NCI-H1694 (cell line): ENCODE measurements at places on chromosomes 4 and X.

DNA sequence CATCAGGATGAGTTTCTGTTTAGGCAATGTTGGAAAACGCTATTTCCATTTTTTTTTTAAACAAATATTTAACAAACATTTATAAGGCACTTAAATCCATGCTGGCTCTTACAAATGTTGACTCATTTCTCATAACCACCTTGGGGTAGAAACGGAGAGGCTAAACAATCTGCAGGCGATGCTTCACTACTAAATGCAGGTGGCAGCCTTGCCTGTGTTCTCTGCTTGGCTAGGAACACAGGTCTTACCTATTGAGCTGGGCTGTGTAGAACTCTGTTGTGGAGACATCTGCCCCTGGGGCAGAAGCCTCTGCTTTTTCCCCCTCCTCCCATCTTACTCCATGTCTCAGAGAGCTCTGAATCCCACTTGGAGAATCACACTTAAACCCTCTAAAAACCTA is 1.4 kb upstream of the CXCL1 start:
- no peak for DNase-seq

DNA sequence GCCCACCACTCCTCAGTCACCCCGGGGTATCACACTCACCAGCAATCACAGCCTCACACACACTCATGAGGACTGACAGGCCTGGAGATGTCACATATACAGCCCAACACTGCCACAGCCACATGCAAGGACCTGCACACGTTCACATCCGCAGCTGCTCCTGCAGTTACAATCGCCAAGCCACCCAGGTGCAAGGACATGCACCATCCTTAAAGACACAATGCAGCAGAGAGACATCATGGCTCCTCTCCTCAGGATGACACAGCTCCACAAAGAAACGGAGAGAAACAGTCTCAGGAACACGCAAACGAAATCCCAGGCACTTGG is 1.1 kb downstream of the PCSK1N start:
- DNase-seq, result no peak

GRCh38 chr4:85747882-85748491 is 273.0 kb downstream of the ARHGAP24 start:
- DNase-seq, result peak; percentile 67

DNA sequence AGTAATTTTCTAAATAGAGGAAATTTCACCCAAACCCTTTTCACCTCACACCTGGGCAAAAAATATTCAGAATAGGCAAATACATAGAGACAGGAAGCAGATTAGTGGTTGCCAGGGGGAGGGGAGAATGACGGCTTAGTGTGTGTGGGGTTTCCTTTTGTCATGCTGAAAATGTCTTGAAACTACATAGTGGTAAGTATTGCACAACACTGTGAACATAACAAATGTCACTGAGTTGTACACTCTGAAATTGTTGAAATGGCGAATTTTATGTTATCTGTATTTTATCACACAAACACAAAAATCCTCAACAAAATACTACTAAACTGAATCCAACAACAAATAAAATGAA is 60.7 kb upstream of the PLAC1 start:
- no peak for DNase-seq

- no peak for DNase-seq
Observed at GRCh38 chr4:143406523-143406922, 69.8 kb downstream of the GAB1 start.

GRCh38 chr4:56696056-56696455 is 15.0 kb upstream of the HOPX start:
- DNase-seq, result no peak

GRCh38 chr4:140793291-140793690 is 37.1 kb upstream of the TBC1D9 start:
- no peak for DNase-seq

DNA sequence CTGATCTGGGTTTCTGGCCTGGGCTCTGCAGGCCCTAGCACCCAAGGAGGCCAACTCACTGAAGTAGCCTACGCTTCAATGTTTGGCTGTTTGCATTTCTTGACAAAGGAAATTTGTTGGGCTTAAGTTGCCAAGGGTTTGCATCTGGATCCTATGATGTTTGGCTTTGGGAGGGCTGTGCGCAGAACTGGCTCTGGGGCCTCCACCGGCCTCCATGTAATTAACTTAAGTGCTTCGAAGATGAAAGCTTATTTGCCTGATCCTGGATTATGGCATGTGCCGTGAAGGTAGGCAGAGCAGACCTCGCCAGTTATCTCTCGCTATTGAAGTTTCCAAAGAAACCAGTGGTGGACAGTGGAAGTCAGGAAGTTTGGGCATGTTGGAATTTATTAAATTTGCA is 124.3 kb upstream of the STX18 start:
- DNase-seq, result no peak

DNA sequence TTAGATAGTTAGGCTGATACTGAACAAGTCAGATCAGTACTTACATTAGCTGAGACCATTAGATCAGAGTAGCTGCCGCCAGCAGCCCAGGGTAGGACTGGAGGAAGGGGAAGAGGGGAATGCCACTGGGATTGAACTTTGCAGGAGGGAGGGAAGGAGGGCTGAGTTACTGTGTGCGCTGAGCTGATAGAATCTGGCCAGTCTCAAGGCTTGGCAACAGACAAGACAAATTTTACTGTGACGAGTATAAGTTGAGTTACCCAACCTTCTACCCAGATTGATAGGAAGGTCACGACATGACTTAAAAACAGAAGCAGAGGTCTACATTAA is 372.1 kb downstream of the OPHN1 start:
- DNase-seq, result no peak

DNA sequence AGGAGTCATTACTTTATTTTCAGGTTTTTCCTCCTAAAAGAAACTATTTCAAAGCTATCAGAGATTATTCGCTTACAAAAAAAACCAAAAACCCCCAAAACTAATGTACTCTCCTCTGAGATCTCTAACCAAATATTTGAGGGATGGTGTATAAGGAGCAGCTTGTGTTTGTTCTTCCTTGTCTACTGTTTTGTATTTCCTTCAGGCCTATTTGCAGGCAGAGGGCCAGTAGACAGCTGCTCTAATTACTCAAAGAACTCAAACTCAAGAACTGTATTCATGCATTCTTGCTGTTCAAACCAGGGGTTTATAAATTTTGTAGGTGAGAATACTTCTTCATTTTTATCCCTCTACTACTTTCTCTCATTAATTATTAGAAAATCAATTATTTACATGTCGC is 51.3 kb downstream of the SH3RF1 start:
- DNase-seq, result no peak

DNA sequence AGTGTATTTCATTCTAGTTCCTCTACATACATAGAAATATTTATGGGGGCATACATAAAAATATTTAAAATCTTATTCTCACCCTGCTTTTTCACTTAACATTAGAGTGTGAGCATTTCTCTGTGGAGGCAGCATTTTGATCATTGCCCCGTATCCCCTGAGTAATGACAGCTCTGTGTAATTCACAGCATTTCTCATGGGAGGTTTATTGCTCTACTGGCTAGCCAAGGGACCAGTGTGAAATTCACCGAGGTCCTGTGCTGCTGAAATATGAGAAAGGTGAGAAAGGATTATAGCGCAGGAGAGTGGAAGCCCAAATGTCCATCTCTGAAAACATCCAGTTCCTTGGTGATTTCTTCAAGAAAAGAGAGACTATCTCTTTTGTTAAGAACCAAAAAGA is 22.9 kb downstream of the PDGFC start:
- no peak for DNase-seq

DNA sequence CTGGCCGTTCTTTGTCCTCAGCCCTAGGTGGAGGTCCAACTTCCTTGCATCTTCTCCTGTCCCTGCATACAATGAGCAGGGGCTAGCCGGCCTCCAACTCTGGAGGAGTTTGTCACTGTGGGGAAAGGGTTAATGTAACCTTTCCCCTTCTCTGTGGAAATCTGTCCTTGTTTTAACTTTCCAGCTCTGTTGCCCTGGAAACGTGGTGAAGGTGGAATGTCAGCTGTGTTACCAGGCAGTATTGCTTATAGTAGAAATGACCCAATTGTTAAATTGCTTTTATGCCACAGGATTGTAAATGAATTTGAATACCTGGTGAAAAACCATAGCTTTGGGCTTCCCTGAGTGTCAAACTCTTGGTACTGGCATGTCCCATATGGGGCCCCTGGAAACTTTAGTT is 131.6 kb upstream of the SCML1 start:
- DNase-seq, result no peak

DNA sequence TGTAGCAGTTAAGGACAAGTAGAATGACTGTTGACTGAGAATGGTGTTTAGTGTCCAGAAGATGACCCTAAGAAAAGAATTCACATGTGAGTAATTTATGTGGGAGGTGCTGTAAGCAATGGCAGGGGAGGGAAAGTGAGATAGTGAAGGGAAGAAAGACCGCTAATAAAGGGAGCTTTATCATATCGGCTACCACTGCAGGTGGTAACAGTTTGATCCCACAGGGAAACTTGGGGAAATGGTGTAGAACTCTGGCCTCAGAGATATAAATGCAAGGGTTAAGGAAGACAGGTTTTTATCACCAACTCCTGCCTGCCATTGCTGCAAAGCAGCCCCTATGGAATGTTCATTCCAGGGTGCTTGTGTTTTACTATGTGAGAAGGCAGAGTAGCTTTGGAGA is 489.6 kb downstream of the STPG2 start:
- no peak for DNase-seq

- no peak for DNase-seq
Observed at GRCh38 chr4:57370691-57371090, 260.5 kb upstream of the IGFBP7 start.

DNA sequence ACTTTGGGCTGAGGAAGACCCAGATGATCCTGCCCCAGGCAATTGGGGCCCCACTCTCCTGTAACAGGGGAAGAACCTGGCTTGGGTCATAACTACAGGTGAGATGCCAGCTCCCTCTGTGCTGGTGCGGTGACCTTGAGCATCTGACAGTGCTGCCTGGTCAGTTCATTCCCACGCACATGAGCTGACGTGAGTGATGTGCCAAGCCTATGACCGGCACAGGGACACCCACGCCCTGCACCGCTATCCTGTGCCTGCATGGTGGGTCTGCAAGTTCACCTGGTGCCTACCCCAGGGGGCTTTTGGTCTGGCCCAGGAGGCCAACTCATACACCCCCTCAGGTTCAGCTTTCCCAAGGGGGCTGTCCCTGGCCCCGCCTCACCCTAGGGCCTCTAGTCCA is 123.7 kb upstream of the PSAPL1 start:
- no peak for DNase-seq

DNA sequence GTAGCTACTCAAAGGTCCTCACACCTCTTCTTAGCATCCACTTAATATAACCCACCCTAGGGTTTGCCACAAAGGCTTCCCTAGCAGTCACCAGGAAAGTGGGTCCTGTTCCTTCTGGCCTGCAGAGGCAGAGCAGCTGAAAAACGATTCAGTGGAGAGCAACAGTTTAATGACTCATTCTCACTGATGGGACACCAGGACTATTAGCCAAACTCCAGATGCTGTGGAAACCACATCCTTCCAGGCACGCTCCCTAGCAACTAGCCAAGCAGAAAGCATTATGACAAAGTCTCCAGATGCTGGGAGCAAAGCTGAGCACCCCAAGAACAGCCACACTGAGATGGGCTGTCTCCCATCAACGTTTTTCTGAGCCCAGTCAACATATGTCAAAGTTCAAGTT is 30.3 kb upstream of the UTP14A start:
- DNase-seq, result no peak

DNA sequence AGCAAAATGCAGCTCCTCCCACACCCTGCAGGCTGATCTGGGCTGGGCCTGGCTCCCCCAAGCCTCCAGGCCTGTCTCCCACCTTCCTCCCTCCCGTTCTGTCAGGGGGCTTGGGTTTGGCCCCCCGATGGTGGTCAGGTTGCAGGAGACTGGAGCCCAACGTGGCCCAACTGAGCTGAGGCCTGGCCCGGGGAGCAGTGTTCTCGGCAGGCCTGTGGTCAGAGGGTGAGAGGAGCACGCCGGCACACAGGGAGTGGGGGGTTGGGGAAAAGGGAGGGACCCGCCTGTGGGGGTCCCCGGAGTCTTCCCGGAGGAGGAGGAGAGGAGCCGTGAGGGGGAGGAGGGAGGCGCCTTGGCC is 43.2 kb upstream of the NKX1-1 start:
- no peak for DNase-seq

- no peak for DNase-seq
Observed at GRCh38 chrX:10235851-10236250, 79.1 kb downstream of the CLCN4 start.

DNA sequence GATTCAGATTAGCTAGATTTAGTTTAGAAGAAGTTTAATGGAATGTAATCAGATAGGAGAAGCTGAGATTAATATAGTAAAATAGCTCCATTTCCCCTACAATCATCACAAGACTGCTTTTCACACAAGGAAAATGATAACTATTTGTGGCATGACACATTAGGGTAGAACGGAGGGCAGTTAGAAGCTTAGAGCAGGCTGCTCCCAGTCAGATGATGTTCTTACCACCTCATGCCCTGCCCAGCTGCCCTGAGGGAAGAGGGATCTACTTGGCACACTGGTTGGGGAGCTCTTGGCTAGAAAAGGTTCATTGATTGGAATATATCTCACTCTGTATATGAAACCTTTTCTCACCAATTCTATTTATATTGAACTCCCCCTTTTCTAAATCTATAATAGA is 180.7 kb upstream of the IL15 start:
- DNase-seq, result no peak

GRCh38 chr4:37994569-37994968 is 34.4 kb downstream of the PTTG2 start:
- DNase-seq, result no peak

DNA sequence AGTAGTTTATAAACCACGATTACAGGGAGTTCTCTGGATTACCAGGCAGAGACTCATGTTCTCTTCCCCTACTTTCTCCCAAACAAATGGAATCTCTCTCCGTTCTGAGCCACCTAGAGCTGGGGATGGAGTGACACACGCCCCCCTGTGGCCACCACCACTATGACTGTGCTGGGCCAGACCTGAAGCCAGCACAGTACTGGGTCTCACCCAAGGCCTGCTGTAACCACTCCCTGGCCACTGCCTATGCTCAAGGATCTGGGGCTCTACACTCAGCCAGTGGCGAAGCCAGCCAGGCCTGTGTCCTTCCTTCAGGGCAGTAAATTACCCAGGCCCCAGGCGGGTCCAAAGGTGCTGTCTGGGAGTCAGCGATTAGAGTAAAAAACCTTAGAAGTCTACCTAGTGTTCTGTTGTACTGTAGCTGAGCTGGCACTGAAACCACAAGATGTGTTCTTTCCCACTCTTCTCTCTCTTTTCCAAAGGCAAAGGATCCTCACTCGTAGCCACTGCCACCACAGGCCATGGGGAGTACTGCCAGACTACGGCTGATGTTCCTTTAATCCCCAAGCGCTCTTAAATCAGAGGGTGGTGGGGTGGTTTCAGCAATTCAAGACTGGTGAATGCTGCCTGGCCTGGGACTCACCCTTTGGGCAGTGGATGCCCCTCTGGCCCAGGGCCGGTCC is 412.2 kb upstream of the ARX start:
- peak; percentile 1 for DNase-seq
